NK-92 treated with Interleukin-12 subunit alpha and Interleukin-12 subunit beta, amount 100 ng/mL, for 24 hours (cell line): ENCODE measurements at places on chromosomes 16 and 17.

DNA sequence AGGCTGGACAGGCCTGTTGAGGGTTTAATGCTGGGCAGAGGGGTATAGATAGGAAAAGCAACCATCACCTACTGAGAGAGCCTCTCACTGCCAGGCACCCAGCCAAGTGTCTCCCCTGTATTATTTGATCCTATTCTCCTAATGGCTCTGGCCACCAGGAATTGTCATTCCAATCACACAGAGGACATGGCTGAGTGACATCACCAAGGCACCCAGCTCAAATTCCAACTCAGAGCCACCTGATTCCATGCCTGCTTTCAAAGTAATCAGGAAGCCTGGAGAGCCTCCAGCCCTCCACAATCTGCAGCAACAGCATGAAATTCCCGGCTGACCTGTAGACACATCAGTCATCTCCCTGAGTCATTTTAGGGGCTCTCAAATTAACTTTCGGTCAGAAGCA lies 368.9 kb upstream of the C16orf82 start:
- DNase-seq = no peak

GRCh38 chr17:57881783-57882351 lies 32.0 kb upstream of the MRPS23 start:
- no peak for DNase-seq

DNA sequence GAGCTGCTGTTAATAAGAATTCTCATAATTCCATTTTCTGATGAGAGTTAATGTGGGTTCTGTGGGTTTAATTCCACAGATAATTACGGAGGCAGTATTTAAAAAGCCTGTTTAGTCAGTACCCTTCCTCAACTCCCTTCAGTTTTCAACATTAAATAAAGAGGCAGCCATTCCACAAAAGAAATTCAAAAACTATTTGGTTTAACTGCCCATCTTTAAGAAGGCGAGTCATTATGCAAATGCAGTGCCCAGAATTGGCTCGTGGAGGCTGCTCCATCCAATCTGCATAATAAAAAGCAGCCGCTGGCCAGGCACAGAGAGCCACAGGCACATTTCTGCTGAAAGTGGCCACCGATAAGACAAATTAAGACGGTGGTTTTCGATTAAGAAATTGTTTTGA lies 194.4 kb upstream of the TOX3 start:
- no peak for DNase-seq

DNA sequence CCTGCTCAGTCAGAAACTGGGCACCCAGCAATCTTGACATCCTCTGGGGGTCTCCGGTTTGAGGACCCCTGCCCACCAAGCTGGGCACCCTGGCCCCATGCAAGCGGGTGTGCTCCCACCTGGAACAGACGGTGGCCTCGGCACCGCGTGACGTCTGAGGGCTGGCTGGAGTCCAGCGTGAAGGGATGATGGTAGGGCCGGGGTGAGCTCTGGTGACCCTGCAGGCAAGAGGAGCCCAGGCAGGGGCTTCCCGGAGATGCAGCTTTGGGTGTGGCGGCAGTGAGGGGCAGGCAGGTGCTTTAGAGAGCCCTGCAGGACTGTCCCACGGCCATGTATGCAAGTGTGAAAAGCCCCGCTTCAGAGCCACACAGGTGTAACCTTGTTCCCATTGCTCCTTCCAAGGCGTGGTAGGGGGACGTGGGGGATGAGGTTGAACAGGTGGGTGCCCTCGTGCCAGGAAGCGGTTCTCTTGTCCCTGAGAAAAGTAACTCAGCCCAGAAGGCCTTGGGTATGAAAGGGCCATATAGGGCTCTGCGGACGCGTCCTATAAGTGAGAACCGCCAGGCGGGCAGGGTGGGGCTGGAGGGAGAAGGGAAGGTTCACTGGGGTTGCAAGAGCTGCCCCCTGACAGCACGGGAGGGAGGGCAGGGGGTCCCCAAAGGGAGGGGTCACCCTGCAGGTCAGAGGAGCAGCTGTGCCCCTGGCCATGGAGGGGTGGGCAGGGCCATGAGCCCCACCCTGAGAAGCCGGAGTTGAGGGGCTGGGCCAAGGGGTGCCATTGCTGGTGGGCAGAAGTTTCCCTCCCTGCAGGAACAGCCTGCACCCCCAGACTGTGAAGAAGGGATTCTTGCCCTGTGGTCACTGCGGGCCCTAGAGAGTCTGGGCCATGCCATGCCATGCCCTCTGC lies 9.2 kb downstream of the RGS11 start:
- DNase-seq = no peak

- no peak for DNase-seq
Measured at GRCh38 chr17:13827118-13827517, 225.4 kb upstream of the HS3ST3A1 start.

- DNase-seq = no peak
Measured at GRCh38 chr16:35146031-35146710, 1686.8 kb downstream of the TP53TG3F start.

DNA sequence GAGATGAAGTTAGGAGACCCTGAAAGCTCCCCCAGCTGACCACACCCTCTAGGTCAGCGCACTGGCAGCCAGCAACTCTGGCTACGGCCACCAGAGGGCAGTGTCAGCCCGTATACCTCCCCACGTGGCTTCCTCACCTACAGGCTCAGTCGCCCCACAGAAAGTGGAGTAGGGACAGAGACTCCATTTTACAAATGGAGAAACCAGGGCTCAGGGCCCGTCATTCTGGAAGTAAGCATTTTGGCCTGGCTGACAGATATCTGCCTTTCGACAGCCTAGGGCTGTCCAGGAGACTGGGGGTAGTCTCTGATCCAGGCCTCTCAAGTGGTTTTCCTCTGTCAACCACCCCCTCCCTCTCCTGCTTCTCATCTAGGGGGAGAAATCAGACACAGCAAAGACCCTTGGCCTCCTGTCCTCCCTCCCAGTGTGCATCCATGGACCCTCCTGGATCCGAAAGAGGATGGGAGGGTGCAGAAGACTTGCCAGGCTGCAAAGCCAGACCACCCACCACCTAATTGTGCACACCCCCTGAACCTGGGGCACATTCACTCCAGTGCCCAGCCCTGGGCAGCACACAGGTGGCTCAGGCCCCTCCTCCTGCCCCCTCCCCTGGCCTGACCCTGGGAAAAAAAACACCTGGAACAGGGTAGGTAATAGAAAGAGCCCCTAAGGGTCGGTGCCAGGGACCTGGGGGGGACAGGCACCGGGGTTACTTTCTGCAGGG lies 3.8 kb upstream of the HAP1 start:
- DNase-seq = peak; percentile 55

GRCh38 chr17:28468781-28469180 lies 4.7 kb upstream of the SLC13A2 start:
- no peak for DNase-seq

GRCh38 chr16:80807906-80808305 lies 3.5 kb upstream of the CDYL2 start:
- no peak for DNase-seq

DNA sequence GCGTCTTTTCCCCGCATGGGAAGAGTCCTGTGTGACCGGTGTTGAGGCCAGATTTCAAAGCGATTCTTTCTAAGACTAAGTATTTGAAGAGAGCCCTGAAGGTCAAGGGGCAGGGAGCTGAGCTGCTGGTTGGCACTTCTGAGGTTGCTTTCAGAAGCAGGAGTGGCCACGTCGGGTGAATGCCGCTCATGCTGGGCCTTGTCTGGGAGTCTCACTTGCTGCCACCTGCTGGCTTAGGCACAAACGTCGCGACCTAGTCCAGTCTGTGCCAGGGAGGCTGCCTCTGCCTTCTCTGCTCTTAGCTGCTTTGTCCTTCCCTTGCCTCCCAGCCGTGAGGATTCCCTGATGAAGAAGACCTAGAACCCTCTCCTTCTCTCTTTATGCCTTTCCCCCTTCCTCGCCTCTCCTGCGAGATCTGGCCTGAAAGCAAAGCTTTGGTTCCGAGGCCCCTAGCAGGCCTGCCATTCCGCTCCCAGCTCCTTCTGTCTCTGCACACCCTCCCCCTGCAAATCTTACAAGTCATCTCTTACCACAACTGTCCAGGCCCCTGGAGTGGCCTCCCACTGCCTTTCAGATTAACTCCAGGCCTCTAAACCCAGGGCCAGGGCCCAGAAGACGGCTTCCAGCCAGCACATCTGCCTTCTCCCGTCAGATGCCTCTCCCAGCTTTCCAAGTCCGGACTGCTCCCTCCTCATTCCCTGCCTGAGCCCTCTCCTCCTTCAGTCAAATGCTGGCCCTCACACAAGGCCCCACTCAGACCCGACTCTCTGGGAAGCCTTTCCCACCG lies 11.4 kb downstream of the CTNS start:
- no peak for DNase-seq

DNA sequence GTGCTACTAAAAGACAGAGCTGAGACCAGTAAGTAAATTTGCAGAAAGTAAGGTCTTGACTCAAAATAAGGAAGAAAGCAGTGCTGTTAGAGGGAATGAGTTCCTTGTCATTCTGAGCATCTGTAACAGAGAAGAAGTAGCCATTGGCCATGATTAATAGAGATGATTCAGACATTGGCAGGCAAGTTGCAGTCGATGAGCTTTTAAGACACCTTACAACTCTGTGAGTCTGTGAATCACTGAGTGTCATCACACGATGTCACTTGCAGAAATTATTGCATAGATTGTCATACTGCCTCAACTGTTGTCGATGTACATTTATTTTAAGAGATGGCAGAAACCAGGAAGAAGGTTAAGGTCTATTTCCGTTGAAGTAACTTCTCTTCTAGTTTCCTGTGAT lies 201.1 kb upstream of the CDH13 start:
- DNase-seq = no peak

GRCh38 chr17:71494062-71494855 lies 626.6 kb upstream of the SOX9 start:
- no peak for DNase-seq
